ENCODE measurements at places on chromosomes 2 and 18. TPM values are rescaled to one million over a fixed set of nuclear protein-coding genes. Genes with fewer than 3 reads are reported as not detected.

The INPP1 gene
- total RNA-seq: 12.2 TPM

The DCDC2C gene
- not detected for total RNA-seq

The RUFY4 gene
- total RNA-seq: not detected

The ACADL gene
- total RNA-seq: not detected

The REG3G gene
- not detected for total RNA-seq

The CCDC102B gene
- 18.3 TPM for total RNA-seq

The FSIP2 gene
- total RNA-seq: 0.24 TPM

The CHST9 gene
- total RNA-seq: not detected

The SEPTIN10 gene
- total RNA-seq: 51.9 TPM

The GREB1 gene
- total RNA-seq: 0.13 TPM

The STARD6 gene
- not detected for total RNA-seq

The SAG gene
- total RNA-seq: not detected

The VSNL1 gene
- total RNA-seq: not detected

The GCKR gene
- total RNA-seq: 0.24 TPM

The PSMA8 gene
- total RNA-seq: not detected

The ARHGAP28 gene
- total RNA-seq: 5.3 TPM

The UGT1A3 gene
- total RNA-seq: not detected

The PCARE gene
- total RNA-seq: not detected

The TNFRSF11A gene
- under 0.01 TPM for total RNA-seq

The DNPEP gene
- total RNA-seq: 48.9 TPM

The UBR3 gene
- 10.9 TPM for total RNA-seq

The RFX8 gene
- total RNA-seq: 0.16 TPM

The KIF3C gene
- 12.1 TPM for total RNA-seq

The HOXD10 gene
- total RNA-seq: not detected

The SEMA4F gene
- total RNA-seq: 4.5 TPM

The ERICH2 gene
- total RNA-seq: not detected

The BCL2 gene
- 0.91 TPM for total RNA-seq

The MYO5B gene
- 2.3 TPM for total RNA-seq

The UPP2 gene
- total RNA-seq: not detected

The RPRD1A gene
- total RNA-seq: 36.6 TPM

The UCN gene
- total RNA-seq: 1.0 TPM
